ENCODE measurements at places on chromosomes 13 and 19.
A peak's percentile ranks its signal among the peaks of the same experiment; 100 is the strongest.

DNA sequence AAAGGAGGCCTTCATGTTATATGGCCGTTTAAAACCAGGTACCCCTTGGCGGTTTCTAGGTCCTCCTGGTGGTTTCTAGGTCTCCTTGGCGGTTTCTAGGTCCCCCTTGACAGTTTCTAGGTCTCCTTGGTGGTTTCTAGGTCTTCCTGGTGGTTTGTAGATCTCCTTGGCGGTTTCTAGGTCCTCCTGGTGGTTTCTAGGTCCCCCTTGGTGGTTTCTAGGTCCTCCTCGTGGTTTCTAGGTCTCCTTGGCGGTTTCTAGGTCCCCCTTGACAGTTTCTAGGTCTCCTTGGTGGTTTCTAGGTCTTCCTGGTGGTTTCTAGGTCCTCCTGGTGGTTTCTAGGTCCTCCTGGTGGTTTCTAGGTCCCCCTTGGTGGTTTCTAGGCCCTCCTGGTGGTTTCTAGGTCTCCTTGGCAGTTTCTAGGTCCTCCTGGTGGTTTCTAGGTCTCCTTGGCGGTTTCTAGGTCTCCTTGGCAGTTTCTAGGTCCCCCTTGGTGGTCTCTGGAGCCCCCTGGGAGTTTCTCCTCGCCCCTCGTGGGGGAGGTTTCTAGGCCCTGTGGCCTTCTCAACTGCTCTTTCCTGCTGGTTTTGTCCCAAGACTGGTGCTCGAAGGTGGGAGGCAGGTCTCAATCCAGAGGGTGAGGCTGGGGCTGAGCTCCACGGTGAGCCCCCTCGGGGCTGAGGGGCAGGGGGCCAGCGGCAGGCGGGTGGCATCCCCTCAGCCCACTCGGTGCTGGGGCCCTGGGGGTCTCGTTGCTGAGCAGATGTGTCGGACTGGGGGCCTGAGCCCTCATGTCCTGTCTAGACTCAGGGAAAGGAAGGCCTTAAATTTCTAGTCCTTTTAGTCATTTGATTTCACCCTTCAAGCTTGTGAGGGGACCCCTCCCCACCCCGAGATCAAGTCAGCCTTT lies 8.0 kb downstream of the HCN2 start:
- DNase-seq: no peak

DNA sequence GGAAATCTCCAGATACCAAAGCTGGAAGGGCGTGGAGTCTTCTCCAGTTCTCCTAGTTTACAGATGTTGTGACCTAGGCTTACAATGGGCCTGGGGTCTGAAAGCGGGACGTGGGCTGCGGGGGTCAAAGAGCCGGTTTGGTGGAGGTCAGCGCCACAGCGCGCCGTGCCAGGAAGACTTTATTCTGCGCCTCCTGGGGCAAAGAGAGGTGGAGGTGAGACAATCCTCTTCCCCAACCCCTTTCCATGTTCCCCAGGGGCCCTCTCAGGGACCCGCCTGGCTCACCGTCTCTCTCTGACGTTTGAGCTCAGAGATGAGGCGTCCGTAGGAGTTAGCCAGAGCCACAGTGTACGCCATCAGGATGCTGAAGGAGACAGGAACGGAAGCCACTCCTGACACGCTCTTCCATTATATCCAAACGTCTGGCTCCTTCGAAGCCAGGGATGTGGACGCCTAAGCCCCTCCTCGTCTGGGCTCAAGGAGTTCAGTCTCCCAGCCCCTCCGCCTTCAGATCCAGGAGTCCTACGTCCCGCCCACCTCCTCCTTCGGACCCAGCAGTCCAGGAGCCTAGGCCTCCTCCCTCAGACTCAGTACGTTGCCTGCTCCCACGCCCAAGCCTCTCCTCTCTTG lies 776 bp upstream of the LENG1 start:
- no peak for DNase-seq

DNA sequence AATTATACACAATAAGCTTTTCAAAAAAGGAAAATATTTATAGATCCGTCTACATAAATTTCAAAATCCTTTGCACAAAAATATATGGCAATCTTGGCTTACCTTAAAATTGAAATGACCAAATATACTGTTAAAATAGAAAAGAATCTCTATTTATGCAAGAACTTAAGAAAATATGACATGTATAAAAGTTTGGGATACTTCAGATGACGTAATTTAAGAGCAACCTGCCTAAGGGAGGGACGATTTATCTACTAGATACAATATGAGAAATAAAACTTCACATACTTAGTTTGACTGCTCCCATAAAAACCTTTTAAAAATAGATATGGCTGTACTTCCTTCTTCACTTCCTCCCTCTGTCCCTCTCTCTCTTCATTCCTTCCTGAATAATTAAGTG lies 587.3 kb upstream of the SPRY2 start:
- no peak for DNase-seq

DNA sequence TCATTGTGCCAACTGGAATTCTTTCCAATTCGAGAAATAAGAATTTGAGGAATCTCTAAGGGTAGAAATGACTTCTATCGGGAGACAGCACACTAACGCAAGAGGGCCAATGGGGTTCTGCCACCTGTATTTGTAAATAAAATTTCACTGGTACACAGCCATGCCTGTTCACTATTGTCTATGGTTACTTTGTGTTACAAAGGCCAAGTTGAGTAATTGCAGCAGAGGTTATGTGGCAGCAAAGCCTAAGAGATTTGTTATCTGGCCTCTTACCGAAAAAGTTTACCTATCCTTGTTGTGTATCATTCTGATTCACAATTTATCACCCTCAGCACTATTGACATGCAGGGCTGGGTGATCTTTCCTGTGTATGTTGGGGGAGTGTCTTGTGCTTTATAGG lies 278.0 kb downstream of the KLF5 start:
- DNase-seq: no peak

GRCh38 chr13:39935155-39935554 lies 279.7 kb downstream of the COG6 start:
- DNase-seq: no peak

DNA sequence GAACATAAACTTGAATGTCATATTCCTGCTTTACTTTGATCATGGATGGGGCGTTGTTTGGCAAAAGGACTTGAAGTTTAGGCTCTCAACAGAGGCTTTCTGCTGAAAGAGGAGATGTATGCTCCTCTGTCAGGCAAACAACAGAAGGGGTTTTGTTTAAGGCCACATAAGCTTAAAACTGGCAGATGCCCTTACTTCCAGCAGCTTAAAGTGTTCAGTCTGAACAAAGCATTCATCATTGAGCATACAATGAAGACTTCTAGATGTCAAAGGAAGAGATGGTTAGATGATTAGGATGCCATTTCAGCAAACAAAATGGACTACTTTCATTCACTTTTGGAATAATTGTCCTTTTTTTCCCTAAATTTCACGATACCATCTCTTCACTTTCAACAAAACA lies 484.5 kb downstream of the SLITRK6 start:
- no peak for DNase-seq

DNA sequence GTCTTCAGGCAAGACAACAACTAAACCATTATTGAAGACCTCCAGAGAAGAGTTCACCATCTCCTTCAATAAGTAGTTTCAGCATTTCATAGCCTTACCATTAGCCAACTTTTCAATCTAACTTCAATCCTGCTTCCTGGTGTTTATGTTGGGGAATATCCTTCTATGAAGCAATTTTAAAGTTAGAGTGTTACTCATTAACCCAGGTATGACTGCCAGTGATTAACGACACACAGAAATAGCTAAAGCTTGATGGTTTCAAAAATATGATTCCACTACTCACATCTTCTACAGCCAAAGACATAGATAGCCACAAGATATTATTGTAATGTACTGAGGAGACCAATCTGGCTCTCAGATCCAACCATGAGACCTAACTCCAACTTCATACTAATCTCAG lies 403.2 kb downstream of the EFNB2 start:
- DNase-seq: no peak

- peak; percentile 53 for DNase-seq
Measured at GRCh38 chr19:7674010-7675005, 2.6 kb upstream of the MCEMP1 start.

GRCh38 chr13:103961784-103962183 lies 895.6 kb upstream of the SLC10A2 start:
- DNase-seq: no peak

DNA sequence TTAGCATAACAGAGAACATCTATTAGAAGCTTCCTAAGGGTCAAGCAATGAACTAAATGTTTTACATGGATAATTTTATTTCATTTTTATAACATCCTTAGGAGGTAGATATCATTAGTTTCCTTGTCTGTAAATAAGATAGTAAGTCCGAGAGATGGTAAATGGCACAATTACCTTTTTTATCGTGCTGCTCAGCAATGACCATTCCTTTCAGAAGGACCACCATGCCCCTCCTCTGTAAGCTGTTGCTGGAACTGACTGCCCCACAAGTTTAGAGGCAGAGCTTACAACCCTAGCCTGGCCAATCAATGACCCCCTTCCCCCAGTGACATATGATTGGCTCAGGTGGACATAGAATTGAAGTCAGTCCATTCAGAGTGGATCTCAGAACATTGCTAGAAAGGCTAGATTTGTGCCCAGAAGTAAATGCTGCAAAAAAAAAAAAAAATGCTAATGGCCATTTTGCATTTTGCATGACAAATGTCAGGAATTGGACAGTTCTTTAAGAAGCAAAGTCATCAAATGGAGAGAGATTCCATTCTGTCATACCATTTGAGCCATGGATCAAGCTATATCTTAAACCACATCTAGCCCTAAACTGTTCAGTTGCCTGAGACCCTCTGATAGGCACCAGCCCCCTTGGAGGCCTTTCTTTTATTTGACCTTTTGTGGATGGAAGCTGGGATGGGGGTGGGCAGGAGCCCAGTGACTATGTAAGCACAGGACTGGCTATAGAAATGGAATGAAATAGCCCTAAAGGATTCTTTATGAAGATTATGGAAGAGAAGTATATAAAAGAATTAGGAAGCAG lies 668.3 kb downstream of the UQCRFS1 start:
- DNase-seq: no peak

GRCh38 chr19:14561847-14562351 lies 10.0 kb downstream of the NDUFB7 start:
- peak; percentile 60 for DNase-seq

DNA sequence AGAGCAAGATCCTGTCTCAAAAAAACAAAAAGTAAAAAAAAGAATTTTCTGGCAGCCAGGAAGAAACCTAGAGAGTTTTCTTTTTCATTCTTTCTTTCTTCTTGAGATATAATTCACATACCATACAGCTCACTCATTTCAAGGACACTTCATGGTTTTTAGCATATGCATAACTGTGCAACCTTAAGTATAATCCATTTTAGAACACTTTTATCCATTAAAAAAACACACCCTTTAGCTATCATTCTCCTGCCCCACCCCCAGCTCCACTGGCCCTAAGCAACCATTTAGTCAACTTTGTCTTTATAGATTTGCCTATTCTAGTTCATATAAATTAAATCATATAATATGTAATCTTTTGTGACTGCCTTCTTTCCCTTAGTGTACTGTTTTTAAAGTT lies 8.1 kb upstream of the IPO5 start:
- no peak for DNase-seq

- no peak for DNase-seq
Measured at GRCh38 chr19:1417145-1417544, 9.8 kb downstream of the DAZAP1 start.

DNA sequence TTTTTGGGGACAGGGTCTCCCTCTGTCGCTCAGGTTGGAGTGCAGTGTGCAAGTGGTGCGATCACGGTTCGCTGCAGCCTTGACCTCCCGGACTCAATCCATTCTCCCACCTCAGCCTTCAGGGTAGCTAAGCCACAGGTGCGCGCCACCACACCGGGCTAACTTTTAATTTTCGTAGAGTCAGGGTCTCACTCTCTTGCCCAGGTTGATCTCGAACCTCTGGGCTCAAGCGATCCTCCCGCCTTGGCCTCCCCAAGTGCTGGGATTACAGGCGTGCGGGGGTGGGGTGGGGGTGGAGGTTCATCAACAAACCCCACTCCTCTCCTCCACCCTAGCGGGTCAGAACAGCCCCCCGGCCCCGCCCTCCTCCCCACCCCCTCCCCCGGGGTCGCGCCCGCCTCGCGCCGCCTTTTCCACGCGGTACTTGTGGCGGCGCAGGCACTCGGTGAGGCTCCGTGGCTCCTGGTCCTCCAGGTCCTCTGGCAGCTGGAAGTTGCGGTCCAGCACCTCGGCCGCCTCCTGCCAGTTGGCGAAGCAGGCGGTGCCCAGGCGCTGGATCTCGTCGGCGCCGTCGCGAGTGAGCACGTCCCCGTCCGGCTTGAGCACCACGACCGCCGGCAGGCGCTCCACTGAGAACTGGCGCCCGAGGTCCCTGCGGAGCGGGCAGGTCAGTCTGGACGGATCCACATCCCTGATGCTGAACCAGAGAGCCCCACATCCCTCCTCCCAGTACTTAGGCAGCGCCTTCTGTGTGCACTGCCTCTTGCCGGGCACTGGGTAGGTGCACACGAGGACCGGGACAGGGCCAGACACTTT lies 5.2 kb downstream of the NXNL1 start:
- no peak for DNase-seq

GRCh38 chr13:101258071-101258470 lies 158.2 kb downstream of the NALCN start:
- DNase-seq: peak; percentile 51

DNA sequence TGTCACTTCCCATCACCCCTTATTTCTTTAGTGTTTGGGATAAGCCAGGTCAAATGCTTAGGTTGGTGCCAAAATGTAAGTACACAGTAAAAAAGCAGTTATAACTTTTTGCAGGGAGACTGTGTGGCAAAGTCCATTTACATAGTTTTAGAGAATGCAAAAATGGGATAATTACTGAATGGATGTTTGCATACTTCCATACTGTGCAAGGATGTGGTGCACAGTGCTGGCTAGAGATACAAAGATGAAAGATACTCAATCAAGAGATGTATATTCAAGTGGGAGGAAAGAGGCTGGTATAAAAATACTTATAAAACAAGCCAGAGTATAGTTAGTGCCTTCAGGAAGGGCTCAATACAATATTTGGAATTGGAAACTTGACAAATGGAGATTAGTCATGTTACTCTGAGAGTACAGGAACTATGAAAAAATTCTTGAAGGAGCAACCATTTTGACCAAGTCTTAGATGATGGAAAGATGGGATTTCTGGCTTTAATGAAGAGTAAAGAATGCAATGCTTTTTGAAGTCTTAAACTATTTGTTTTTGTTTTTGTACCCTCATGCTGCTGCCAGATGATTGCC lies 8.0 kb downstream of the PDS5B start:
- DNase-seq: no peak

DNA sequence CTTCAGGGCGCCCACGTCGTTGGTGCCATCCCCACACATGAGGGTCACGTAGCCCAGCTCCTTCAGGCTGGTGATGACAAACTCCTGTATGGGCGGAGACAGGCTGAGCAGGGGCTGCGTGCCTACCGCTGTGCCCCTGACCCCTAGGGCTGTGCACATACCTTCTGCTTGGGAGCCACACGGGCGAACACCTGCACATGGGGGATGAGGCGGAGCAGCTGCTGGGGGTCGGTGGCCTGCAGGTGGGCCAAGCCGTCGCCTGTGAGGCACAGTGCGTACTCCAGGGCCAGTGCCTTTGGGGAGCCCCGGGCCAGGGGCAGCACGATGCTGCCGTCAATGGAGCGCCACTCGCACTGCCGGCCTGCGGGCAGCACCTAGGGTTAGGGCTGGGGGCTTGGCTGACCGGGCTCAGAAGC lies 6.1 kb upstream of the GMIP start:
- no peak for DNase-seq

GRCh38 chr13:32191452-32191998 lies 123.6 kb downstream of the ZAR1L start:
- no peak for DNase-seq

Measured in glutamatergic neuron (in vitro differentiated cells).